ENCODE measurements at places on chromosomes 5 and 9.

- no peak for DNase-seq
These were observed 8.3 kb downstream of the SLC25A48 start for GRCh38 chr5:135842737-135843136.

DNA sequence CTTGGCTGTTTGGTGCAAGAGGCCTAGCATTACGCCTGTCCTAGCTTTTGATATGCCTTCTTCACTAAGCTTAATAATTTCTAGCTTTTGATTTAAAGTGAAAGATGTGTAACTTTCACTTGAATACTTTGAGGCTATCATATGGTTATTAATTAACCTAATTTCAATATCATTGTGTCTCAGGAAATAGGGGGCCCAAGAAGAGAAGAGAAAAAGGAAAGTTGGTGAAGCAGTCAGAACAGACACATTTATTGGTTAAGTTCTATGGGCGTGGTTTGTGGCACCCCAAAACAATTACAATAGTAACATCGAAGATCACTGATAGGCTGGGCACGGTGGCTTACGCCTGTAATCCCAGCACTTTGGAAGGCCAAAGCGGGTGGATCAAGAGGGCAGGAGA lies 40.9 kb upstream of the F2RL2 start:
- DNase-seq = no peak

- DNase-seq = no peak
These were observed 71.4 kb downstream of the RAPGEF6 start for GRCh38 chr5:131563434-131564228.

DNA sequence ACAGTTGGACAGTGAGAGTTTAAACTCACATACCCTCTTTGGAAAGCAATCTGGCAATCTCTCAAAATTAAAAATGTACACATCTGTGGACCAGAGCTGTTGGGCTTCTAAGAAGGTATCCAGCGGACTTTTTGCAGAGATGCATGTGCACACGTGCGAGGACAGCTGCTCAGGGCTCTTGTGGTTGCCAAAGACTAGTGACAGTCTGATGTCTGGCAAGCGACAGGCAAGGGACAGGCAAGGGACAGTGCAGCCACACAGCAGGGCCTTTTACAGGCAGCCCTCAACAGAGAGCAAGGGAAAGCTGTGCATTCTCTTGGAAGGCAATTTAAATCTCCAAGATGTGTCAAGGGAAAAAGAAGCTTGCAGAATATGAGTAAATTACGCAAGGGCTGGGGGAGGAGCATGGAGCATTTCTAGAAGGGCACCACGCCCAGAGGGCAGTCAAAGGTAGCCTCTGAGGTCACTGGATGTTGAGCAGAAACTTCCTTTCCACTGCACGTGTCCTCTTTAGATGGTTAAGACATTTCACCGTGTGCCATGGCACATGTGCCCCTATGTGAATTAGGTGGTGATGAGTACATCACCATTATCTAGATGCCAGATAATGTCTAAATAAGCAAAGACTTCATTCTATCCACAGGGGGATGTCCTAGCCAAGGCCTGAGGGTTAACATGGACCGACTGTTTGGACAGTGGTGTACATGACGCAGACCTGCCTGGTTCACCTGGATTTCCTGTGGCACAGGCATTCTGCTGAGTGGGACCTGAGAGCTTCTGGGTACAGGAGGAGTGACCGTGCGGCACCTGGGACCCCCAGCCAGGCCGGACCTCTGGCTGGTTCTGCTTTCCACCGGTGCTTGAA lies 9.1 kb downstream of the GFPT2 start:
- DNase-seq = no peak

DNA sequence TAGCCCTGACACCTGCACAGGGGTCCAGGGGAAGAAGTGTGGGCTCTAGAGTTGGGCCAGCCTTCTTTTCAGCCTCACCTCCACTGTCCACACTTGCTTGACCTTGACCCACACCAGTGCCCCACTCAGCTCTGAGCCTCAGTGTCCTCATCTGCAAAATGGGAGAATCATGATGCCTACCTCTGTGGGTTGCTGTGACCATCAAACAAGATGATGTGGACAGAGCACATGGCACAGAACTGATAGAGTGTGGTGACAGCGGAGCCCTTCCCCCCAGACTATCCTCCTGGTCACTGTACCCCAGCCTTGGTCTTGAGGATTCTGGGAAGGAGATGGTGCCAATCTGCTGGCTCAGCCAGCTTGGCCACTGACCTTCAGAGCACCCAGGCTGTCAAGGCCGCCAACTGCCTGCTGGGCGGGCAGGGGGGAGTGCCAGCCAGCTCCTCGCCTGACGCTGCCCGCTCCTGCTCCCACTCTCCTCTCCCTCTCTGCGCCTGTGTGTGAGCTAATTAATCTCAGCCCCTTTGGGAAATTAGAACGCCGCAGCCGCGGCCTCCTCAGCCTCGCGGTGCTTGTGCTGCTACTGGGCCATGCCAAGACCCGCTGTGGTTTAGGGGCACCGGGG lies 16.7 kb downstream of the CXXC5 start:
- DNase-seq = no peak

GRCh38 chr5:78760366-78760765 lies 111.8 kb upstream of the LHFPL2 start:
- DNase-seq = no peak

DNA sequence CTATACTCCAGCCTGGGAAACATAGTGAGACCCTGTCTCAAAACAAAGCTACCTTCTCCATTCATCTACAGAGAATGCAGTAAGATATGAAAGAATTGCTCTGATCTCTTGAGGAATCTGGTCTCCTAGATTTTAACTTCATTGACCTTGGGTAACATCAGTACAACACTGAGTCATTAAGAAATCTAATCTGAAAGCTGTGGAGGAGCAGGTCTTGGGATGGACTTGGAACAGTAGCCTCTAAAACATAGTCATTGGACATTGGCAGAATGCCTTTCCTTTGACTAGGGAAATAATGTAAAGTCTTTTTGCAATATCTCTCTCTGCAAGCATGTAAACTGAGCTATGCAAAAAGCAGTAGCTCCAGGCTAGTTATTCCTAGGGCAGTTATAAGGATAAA lies 58.1 kb downstream of the KCNN2 start:
- DNase-seq = no peak

GRCh38 chr9:78668148-78668832 lies 371.4 kb downstream of the PSAT1 start:
- no peak for DNase-seq

- no peak for DNase-seq
These were observed 157.4 kb upstream of the PUM3 start for GRCh38 chr9:3001311-3001710.

DNA sequence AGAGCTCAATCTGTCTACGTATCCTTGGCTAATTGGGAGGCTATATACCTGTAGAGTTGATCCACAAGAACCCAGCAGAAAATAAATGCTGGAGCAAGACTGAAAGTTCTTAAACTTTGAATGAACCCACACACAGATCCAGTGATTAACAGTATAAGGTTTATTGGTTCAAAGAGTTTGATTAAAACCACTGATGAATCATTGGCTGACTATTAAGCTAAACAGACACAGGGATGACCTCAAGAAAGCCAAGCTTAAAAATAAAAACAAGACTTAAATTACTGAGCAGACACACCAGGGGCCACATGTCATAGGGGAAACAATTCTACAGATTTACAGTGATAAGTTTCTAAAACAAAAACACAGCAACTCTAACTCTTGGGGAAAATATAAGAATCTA lies 163.6 kb downstream of the SPATA31D1 start:
- no peak for DNase-seq

DNA sequence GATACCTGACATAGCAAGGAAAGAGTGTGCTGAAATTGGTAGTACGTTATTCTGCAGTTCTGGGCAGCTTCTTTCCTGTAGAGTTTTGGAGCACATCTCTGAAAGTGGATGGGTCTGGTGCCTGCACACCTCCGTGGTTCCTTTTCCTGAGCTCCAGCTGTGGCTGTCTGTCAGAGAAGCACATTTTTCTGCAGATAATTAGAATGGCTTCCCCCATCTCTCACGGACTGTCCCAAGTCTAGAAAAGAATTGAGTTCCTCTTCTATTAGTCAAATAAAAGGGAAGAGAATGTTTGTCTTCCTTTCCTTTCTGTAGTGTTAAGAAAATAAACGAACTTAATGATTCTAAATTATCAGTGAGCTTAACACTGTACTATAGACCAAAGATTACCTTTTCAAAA lies 55.7 kb downstream of the VCAN start:
- no peak for DNase-seq

- no peak for DNase-seq
These were observed 21.5 kb downstream of the FABP6 start for GRCh38 chr5:160250826-160251225.

- DNase-seq = no peak
These were observed 138.4 kb downstream of the EFNA5 start for GRCh38 chr5:107532169-107532878.

- no peak for DNase-seq
These were observed 68.7 kb upstream of the CDH6 start for GRCh38 chr5:31124651-31125305.

DNA sequence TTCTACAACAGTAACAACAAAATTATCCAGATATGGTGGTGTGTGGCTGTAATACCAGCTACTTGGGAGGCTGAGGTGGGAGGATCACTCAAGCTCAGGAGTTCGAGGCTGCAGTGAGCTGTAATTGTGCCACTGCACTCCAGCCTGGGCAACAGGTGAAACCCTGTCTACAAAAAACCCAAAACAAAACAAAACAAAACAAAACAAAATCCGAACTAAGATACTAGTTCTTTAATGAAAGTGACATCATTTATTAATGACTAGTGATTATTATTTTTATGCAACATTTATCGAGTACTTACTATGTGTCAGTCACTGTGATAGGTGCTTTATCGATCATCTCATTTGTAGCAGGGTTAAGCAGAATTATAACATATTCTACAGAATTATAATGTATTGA lies 196.9 kb upstream of the GDNF start:
- DNase-seq = no peak

DNA sequence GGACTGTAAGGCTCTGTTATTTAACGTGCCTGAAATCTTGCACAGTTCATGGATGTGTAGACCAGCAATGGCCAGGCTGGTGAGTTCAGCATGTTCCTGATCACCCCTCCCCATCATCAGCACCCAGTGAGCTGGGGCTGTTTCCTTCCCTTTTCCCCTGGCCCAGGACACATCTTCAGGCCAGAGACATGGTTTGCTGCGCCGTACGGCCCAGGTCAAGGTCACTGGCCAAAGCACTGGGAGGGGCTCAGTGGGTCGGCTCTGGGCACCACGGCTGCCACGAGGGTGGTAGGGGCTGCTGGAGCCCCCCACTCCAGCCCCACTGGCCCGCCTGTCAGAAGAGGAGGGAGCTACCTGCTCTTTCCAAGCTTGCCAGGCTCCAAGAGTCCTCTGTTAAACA lies 55.9 kb downstream of the SEMA4D start:
- DNase-seq = no peak

DNA sequence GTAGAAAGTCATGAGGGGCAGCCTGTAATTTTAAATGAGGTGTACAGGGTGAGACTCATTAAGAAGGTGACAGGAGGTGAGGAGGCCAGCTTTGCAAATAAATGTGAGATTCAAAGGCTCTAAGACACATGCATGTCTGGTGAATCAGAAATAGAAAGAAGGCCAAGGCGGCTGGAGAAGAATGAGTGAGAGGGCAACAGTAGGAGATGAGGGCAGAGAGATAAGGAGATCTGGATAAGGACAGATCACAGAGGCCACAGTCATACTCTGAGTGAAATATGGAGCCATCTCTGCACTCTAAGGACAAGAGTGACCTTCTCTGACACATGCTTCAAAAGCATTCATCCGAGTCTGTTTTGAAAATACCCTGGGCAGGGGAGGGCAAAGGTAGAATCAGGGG lies 90.7 kb downstream of the RAD23B start:
- DNase-seq = no peak

DNA sequence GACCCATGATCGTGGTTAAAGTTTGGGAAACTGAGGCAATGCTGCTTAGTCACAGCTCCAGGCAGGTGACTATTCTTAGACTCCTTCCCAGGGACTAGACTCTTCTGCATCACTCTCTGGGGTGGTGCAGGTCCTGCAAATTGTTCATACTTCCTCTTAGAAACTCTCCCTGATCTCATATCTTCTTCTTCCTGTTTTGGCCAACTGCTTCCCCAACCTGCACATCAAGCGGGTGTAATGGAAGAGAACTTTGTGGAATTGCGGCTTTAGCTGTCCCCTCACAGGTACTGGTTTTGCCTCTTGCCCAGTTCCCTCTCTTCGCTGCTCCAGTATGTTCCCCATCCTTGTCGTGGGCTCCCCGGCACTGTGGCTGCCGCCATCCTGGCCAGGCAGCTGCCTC lies 111.5 kb upstream of the CTSL start:
- DNase-seq = no peak

GRCh38 chr5:38932854-38933408 lies 87.1 kb downstream of the OSMR start:
- no peak for DNase-seq

GRCh38 chr5:54443270-54443669 lies 12.2 kb upstream of the HSPB3 start:
- DNase-seq = no peak

DNA sequence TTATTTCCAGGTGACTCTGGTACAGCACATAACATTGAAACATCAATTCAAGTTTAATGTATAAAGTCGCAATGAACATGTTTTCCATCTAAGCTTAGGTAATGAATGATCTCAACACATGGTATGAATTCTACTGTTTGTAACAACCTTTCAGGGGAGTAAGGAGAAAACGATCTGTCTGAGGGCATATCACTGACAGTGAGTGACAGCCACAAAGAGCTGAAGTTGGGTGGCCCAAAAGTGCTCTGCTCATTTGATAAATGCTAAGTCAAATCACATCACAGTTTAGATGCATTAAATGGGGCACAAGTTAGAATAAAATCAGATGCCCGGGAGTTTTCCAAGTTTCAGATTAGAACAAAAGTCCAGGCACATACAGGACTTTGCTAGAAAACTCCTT lies 1.2 kb downstream of the FANCC start:
- DNase-seq = no peak

- DNase-seq = no peak
These were observed 15.0 kb upstream of the POU5F2 start for GRCh38 chr5:93756372-93756771.

- DNase-seq = no peak
These were observed 99.5 kb downstream of the DAB2IP start for GRCh38 chr9:121750715-121751623.

DNA sequence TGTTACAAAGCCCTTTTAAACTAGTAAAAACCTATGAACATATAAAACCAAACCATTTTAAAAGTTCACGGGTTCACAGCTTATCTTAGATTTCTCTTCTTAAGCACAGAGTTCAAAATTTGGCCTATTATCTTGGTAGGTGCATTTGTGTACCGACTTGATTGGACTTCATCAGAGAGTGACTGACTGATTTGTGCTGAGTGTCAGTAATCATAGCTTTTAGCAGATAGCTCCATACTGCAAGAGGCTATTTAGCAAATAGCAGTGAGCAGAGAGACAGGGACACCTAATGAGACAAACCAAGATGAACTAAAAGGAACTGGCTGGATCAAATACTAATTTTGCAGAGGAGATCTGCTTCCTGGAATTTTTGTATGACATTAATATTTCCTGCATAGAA lies 274.5 kb downstream of the PRR16 start:
- no peak for DNase-seq

All from activated naive CD4-positive, alpha-beta T cell treated with Interleukin-2 at 50 U/mL for 16 hours (primary cell).